ENCODE measurements at places on chromosomes 7 and 10.

DNA sequence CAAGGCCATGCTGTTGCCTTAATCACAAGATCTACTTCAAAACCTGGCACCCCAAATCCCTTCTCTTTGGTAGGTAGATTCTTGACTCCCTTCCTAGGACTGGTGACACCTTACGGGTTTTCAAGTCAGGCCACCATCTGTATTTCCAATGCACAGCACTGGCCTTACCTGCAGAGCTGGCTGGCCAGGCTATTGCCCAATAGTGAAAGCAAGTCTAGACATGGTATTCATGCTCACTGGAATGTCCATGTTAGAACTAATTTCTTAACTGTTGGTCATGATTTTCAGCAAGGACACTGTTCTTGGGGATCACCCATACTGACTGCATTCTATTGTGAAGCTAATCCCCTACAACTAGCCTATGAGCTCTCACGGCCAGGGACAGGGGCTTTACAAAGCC is 313.1 kb upstream of the RNF32 start:
- DNase-seq = no peak

DNA sequence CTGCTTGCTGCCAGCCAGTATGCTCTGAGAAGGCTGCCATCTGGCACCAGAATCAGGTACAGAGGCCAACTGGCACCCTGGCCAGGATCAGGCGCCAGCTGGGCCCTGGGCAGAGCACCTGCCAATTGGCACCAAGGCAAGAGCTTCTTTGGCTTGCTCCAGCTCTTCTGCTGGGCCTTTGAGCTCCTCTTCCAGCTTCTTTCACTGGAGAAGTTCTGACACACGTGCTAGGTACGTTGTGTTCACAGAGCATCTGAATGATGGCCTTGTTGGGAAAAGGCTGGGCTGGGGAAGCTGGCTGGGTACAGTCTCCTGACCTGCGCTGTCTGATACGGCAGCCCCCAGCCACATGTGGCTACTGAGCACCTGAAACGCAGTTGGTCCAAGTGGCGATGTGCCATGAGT is 31.7 kb upstream of the OPALIN start:
- DNase-seq = no peak

- no peak for DNase-seq
These were observed 53.2 kb upstream of the SYPL1 start for GRCh38 chr7:106165337-106165736.

DNA sequence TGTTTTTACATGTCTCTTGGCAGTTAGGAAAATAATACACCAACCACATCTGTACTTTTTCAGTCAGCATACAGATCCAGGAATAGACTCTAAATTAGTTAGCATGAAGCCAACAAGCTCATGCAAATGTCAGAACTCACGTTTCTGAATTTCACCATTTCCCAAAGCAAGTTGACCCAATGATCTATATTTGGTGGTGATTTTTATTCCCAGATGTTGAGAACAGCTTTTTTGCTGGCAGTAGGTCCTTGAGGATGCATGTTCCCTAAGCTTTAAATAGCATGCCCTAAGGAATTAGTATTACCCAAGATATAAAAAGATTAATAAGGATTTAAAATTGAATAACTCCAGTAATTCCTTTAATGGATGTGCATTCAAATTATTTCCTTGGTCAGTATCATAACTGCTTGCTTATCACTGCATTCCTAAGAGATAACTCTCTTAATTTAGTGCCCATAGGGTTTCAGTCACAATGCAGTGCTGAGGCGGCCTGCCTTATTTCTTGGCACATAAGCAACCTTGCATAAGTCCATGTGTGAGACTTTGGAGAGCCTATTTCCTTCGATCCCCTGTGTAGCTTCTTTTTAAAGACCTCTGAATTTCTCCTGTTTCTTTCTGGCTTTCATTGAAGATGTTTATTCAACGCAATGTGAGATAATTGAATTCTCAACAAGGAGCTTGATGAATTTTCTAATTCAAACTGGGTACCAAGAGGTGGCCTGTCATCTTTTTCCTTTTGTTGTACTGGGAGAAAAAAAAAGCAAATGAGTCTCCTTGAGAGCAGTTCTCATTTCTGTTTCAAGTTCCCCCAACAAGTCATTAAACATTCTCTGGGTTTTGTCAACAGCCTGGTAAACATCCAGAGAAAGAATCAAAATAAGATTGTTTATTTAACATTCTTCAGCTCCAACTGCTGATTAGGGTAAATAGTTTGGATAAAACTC is 135.3 kb upstream of the MEOX2 start:
- no peak for DNase-seq

- no peak for DNase-seq
These were observed 1.2 kb upstream of the CHAT start for GRCh38 chr10:49612513-49613164.

- DNase-seq = no peak
These were observed 744 bp downstream of the FRAT2 start for GRCh38 chr10:97333601-97334369.

- DNase-seq = no peak
These were observed 24.0 kb downstream of the KCNMA1 start for GRCh38 chr10:77613476-77614130.
